Renal cortex interstitium (tissue), 15 donors: ENCODE measurements at places on chromosomes 7 and 10. TPM values are rescaled to one million over a fixed set of nuclear protein-coding genes. Genes with fewer than 3 reads are reported as not detected.

OR2A7 gene
- 3.9 TPM for polyA plus RNA-seq

BMI1 gene
- 116 TPM for polyA plus RNA-seq

VGF gene
- 0.17 TPM for polyA plus RNA-seq

UTF1 gene
- polyA plus RNA-seq: not detected

CPA5 gene
- 0.29 TPM for polyA plus RNA-seq

VPS37D gene
- polyA plus RNA-seq: 17.7 TPM

PNLIPRP3 gene
- not detected for polyA plus RNA-seq

PDGFA gene
- polyA plus RNA-seq: 49.1 TPM

CYP3A4 gene
- 0.39 TPM for polyA plus RNA-seq

CCT6A gene
- polyA plus RNA-seq: 206 TPM

ASZ1 gene
- polyA plus RNA-seq: not detected

TAS2R3 gene
- 0.92 TPM for polyA plus RNA-seq

CFAP69 gene
- polyA plus RNA-seq: 19.1 TPM

GHRHR gene
- polyA plus RNA-seq: 0.15 TPM

DBF4 gene
- 19.3 TPM for polyA plus RNA-seq

PTN gene
- 186 TPM for polyA plus RNA-seq

GJD4 gene
- 0.14 TPM for polyA plus RNA-seq

FRA10AC1 gene
- 30.0 TPM for polyA plus RNA-seq

OR2A1 gene
- polyA plus RNA-seq: 0.81 TPM

TRIM74 gene
- 3.4 TPM for polyA plus RNA-seq

CLCN1 gene
- 0.23 TPM for polyA plus RNA-seq

GNAT3 gene
- polyA plus RNA-seq: not detected

WEE2 gene
- polyA plus RNA-seq: 0.17 TPM

ADAM12 gene
- polyA plus RNA-seq: 22.5 TPM

JAZF1 gene
- 14.4 TPM for polyA plus RNA-seq

CPN1 gene
- 3.0 TPM for polyA plus RNA-seq

PPP1R17 gene
- not detected for polyA plus RNA-seq

FAM149B1 gene
- polyA plus RNA-seq: 51.2 TPM

ZNF783 gene
- polyA plus RNA-seq: 13.7 TPM

TMEM140 gene
- polyA plus RNA-seq: 28.1 TPM

TFEC gene
- 38.6 TPM for polyA plus RNA-seq

PTPRE gene
- 7.8 TPM for polyA plus RNA-seq

PRLHR gene
- polyA plus RNA-seq: not detected

CDHR3 gene
- polyA plus RNA-seq: 8.8 TPM

TMED4 gene
- polyA plus RNA-seq: 142 TPM

ASIC3 gene
- polyA plus RNA-seq: 2.3 TPM

C10orf105 gene
- 0.18 TPM for polyA plus RNA-seq

AEBP1 gene
- polyA plus RNA-seq: 79.6 TPM

TSPAN12 gene
- polyA plus RNA-seq: 176 TPM

RBP3 gene
- polyA plus RNA-seq: 0.16 TPM

CHAT gene
- not detected for polyA plus RNA-seq

SPAG6 gene
- 1.3 TPM for polyA plus RNA-seq

CALHM1 gene
- 0.06 TPM for polyA plus RNA-seq

EIF4EBP2 gene
- 81.0 TPM for polyA plus RNA-seq

PRKG1 gene
- polyA plus RNA-seq: 13.7 TPM

RASSF4 gene
- 25.2 TPM for polyA plus RNA-seq

ITGB1 gene
- polyA plus RNA-seq: 637 TPM

MUC3A gene
- 0.69 TPM for polyA plus RNA-seq

TLL2 gene
- polyA plus RNA-seq: 0.69 TPM

ERVW-1 gene
- polyA plus RNA-seq: 0.73 TPM

NRCAM gene
- 17.3 TPM for polyA plus RNA-seq

SUN3 gene
- 0.58 TPM for polyA plus RNA-seq
